ENCODE measurements at places on chromosomes 1 and 21.

DNA sequence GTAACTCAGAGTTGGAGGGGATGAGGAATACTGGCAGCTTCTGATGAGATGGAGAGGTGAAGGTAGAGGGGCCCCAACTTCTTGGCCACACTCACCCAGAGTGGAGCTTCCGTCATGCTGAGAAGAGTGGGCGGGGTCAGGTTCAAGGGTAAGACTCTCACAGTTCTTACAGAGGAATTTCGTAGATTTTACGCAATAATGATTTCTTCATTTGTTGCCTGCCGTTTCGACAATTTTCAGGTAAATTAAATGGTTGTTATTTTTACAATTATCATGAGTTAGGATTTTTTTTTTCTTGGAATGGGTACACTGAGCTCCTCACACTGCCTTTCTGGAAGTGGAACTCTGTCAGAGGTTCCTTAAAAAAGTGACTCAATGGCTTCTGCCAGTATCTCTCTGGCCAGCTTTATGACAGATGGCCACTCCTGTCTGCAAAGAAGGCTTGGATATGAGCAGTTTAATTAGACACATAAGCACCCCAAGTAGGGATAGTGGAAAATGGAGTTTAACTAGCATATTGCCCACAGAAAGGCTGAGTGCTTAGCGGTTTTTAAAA, 13.8 kb upstream of the NLRP3 start:
- DNase-seq: no peak

DNA sequence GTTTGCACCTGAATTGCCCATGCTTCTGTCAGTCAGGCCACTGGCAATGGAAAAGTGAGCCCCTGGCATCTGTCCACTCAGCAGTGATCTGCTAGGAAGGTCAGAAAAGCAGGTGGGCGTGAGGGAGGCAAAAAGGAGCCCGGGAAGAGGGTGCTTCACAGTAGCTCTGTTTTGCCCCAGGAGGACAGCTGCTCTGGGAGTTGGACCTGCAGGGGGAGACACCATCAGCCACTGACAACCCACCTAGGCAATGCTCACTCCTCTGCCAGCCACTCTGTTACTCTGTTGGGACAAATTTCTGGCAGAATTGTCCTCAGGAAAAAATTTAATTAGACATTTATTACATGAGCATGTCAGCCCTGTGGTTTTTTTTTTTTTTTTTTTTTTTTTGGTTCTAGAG, 146.4 kb downstream of the LRIG2 start:
- DNase-seq: no peak

DNA sequence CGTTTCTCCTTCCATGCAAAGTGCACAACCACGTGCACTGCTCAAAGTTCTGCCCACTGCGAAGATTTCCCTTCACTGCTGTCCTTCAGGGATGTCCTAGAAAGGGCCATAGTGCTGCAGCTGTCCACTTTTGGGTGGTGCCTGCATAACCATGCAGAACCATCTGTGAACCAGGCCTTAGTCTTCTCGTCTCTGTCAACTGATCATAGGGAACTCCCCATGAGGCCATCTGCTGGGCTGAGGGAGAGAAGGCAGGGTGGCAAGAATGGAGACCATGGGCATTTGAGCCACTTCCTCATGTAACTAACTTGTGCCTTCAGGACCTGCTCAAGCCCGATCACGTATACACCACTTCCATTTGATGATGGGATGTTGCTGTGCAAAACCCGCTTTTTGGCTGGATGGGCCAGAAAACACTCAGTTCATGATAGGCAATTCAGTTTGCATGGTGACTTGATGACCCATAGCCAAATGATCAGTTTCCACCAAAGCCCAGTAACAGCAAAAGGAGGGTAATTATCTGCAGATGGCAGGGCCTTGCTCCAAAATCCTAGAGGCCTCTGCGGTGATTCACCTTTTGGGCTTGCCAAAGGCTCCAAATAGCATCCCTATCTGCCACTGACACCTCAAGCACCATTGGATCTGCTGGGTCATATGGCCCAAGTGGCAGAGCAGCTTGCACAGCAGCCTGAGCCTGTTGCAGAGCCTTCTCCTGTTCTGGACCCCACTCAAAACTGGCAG, 9.5 kb downstream of the ST6GALNAC5 start:
- DNase-seq: no peak

GRCh38 chr1:5847013-5847659, 145.1 kb downstream of the NPHP4 start:
- no peak for DNase-seq

DNA sequence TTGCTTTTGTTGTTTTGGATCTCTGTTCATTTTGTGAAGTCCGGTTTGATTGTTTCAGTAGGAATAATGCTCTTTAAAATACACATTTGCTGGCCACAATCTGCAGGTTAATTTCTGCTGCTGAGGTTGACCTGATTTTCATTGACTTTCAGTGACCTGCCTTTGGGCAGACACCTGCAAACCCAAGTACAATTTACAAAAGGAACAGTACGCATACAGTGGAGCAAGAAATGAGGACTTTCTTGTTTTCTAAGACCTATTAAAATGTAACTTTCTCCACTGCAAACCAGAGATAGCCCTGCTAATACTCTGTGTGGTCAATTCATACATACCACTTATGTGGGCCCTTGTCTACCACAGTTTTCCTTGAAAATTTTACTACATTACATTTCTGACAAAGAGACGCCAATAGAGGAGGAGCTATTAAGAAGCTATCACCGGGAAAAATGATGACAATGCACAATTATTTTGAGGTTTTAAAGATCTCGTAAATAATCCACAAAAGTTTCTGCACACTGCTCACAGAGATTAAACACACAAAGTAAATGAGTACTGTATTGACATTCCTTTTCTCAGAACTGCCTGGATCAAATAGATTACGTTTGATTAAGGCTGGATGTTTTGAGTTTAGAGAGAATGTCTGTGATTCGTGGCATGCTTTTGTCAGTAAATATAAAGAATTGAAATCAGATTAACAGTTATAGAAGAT, 141.9 kb downstream of the SDCCAG8 start:
- no peak for DNase-seq

DNA sequence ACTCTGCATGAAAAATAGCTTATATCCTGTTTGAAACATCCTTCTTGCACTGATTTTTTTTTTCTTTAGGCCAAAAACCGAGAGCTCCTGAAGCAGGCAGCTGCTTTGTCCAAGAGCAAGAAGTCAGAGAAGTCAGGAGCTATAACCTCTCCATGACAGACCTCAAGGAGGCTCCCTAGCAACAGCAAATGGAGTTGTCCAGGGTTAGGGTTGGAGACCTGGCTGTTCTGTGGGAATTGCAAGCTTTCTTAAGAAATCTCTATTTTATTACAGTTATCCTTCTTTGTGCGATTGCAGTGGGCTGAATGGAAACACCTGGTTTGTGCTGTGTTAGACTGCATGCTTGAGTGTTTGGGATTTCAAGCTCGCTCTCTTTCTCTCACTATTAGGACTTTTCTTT, 12.6 kb upstream of the STX12 start:
- no peak for DNase-seq

DNA sequence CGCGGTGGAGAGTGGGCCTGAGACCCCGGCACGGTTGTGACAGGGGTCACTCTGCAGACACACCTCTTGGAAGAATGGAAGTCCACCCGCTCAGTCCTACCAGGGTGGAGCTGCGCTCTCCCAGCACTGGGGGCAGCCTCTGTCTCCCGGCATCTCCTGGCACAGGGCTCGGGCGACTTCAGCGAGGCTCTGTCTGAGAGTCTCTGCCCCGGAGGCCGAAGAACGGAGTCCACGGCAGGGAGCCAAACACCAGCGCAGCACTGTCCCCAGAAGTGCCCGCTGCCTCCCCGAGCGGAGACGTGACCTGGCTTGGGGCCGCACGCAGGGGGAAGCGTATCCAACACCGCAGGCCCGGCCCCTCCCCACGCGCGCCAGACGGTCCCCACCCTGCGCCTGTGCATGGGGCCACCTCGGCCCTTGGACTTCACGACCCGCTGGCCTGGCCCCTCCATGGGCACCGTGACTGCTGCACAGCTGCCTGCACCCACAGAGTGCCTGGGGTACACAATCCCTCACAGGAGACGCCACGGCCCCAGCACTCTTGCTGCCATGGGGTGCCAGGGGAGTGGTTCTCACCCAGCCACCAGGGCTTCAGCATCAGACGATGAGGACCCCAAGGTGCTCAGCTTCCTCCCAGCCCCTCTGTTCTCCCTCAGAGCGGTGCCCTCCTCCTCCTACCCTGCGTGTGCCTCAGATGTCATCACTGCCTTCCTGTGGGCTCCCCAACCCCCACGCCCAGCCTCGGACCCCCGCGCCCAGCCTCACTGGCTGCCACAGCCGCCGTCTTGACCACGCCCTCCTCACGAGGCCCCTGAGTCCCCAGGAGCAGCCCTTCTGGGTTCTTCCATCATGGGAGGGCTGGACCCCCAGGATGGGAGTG, 14.9 kb upstream of the RNF223 start:
- no peak for DNase-seq

GRCh38 chr1:213268221-213268620, 217.2 kb downstream of the RPS6KC1 start:
- DNase-seq: no peak

DNA sequence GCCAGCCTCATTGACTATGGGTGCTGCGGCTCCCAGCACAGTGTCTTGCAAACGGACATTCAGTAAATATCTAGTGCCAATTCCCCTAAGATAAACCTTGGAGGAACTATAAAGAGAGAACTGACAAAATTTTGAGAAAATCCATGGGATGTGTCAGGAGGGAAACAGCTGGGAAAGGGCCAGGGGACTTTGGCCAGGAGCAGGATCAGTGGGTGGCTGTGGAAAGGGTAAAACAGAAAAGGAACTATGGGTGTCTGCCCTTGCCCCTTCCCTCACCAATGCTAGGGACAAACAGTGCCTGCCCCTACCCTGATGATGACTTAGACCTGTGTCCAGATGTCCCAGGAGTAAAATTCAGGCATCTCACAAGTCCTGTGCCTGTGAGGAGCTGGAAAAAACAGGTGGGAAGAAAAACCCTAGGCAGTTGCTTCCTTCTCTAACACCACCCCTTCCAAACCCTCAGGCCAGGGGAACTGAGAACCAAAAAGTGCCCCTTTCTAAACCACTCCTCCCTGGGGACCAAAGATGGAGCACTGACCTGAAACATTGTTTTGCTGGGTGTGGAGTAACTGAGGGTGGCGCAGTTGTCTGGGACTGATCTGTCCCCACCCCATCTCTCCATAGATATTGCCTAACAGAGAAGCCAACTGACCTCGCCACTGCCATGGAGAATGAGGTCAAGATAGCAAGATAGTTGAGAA, 22.1 kb upstream of the IFNAR2 start:
- peak; percentile 69 for DNase-seq

DNA sequence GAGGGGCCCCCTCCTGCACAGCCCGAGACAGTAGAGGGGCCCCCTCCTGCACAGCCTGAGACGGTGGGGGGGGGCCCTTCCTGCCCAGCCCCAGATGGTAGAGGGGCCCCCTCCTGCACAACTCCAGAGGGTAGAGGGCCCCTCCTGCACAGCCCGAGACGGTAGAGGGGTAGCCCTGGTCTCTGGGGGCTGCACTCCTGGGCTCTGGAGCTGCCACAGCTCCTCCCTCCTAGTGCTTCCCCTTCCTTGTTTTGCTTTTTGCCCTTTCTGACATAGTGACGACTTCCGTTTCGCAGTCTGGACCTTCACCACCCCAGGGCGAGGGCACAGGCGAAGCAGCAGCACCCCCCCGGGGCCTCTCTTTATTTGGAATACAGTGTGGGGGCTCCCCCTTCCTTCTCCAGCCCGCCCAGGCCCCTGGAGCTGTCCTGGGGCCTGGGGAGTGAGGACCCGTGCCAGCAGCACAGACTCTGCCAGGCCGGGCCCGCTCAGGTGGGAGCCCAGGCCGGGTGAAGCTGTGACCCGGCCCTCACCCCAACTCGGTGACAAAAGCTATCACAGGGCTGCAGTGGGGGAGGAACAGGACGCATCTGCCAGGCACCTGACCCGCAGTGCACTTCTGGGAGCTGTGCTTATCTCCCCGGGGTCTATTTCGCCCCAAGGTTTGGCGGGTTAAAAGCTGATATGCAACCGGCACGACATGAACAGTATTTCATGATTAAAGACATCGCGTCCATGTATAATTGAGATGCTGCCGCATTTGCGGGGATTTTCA, 1.1 kb upstream of the PRXL2B start:
- peak; percentile 84 for DNase-seq

DNA sequence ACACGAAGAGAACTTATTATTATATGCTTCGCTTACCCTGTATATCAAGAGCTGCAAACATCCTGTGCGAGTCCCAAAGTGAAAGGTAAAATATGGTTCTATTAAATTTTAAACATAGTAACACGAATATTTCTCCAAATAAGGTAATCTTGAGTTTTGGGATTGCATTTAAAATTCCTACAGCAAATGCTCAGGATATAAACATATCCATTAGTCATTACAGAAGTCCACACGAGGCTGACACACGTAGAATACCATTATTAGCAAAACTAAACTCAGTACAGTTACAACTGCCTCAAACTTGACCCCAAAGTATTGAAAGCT, 282 bp upstream of the LYPLAL1 start:
- DNase-seq: no peak

- DNase-seq: no peak
Measured at GRCh38 chr1:109350655-109351054, 43.8 kb upstream of the MYBPHL start.

GRCh38 chr1:6385488-6386191, 7.9 kb downstream of the ACOT7 start:
- no peak for DNase-seq

- no peak for DNase-seq
Measured at GRCh38 chr1:39405358-39405757, 86.1 kb upstream of the BMP8A start.

DNA sequence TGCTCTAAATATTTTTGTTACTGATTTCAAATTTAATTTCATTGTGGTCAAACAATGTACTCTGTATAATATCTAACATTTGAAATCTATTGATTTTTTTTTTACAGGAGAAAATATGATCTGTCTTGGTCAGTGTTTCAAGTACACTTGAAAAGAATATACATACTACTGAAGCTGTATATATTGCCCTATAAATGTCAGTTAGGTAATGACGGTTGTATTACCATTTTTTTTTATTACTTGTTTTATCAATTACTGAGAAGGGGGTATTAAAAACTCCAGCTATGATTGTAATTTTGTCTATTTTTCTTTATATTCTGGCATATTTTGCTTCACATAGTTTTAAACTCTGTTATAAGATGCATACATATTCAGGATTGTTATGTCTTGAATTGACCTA, 59.7 kb upstream of the CACHD1 start:
- no peak for DNase-seq

GRCh38 chr1:58395355-58395754, 151.2 kb downstream of the OMA1 start:
- no peak for DNase-seq

DNA sequence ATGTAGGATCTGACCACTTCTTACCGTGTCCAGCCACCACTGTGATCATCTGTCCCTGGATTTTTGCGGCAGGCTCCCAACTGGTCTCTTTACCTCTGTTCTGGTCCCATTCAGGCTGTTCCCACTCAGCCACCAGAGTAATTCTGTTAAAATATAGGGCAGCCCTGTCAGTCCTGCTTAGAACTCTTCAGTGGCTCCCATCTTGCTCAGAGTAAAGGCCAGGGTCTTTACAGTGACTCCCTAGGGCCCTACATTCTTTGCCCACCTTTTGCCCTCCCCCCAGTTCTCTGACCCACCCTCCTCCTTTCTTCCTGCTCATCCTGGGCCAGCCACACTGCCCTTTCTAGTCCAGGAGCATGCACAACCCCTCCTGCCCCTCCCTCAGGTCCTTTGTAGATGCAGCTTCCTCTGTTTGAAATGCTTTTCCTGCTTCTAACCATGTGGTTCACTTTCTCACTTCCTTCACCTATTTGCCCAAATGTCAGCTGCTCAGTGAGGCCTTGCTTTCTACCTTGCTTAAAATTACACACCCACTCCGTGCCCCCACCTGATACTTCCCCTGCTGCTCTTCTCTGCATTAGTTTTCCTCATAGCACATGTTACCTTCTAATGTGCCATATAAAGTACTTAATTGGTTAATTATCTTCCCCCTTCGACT, 7.8 kb downstream of the UBIAD1 start:
- peak; percentile 80 for DNase-seq

- DNase-seq: peak; percentile 90
Measured at GRCh38 chr1:2300851-2301606, 72.9 kb downstream of the SKI start.
